Activated CD4-positive, CD25-positive, alpha-beta regulatory T cell treated with anti-CD3 and anti-CD28 coated beads, Interleukin-2, amount 50 U/mL, for 16 hours (primary cell): ENCODE measurements at places on chromosomes 6 and 20.

- peak; percentile 56 for DNase-seq
Measured at GRCh38 chr6:41424370-41425058, 89.1 kb downstream of the NCR2 start.

DNA sequence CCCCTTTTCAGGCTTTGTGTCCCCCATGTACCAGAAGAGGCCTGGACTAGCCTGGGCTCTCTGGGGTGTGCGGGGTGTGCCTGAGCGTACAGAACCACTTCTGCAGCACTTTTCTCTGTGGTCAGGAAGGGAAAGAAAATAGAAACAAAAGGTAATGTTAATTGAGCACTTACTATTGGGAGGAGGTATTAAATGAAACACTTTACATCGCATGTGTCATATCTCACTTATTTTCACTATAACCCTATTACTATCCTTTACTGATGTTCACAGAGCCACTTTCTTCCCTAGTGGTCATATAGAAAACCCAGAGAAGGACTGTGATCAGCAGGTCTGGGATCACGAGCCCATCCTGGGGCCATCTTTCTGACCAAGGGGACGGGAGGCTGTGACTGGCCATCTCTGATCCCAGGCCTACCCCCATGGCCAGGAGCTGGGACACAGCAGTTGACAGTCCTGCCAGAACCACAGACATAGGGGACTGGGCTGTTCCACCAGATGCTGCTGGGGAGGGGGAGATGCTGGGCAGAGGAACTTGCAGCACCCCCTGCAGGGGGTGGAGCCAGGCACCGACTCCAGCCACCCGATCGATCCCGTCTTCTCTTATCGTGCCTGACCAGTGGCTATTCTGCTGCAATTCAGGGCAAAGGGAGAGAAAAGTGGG is 107.6 kb downstream of the VEGFA start:
- no peak for DNase-seq

DNA sequence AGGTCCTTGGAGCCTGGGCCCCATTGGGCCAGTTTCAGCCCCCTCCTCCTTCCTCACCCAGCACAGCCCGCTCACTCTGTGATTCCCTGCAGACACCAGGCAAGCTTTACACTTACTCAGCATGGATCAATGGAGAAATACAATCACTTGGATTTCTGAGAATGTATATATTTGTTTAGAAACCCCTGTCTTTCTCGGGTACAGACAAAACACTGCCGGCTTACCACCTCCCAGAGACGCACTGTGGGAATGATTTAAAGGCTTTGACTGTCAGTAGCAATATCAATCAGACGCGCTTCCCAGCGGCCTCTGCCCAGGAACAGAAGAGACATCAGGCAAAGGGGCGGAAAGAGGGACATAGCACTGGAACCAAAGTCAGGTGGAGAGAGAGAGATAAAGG is 186.5 kb downstream of the MAFB start:
- no peak for DNase-seq

GRCh38 chr6:169803271-169803811 is 51.9 kb downstream of the ERMARD start:
- no peak for DNase-seq

DNA sequence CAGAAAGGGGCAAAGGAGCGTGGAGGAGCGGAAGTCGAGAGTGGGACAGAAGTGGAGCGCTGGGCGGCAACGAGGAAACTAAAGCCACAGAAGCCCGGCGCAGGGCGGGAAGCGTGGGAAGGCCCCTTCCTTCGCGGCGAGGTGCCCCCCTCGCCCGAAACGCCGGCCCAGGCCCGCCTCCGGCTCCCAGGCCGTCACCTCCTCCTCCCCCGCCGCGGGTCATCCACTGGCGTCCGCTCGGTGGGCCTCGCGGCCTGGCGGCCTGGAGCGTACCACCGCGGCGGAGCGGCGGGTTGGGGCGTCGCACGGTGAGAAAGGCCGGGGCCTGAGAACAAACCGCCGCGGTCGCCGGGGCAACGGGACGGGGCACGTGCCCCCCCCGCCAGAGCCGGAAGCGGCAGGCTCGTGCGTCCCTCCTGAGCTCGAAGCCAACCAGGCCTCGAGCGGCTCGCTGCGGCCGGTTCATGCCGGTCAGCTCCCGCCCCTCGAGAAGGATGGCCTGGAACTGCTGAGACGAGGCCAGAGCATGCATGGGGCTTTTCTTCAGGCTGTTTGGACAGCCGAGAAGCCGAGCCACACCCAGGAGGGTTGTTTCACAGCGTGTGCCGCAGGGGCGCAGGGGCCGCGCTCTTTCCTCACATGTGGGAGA is at the start of gene TCP11:
Gene TCP11 (minus strand): TSS at position 333 of the 649 bp plus-strand sequence. CDS start 469 bp downstream, outside the sequence.
- no peak for DNase-seq

GRCh38 chr6:89071036-89071435 is 9.5 kb upstream of the PNRC1 start:
- no peak for DNase-seq

- no peak for DNase-seq
Measured at GRCh38 chr20:288956-289692, 1.4 kb downstream of the C20orf96 start.

DNA sequence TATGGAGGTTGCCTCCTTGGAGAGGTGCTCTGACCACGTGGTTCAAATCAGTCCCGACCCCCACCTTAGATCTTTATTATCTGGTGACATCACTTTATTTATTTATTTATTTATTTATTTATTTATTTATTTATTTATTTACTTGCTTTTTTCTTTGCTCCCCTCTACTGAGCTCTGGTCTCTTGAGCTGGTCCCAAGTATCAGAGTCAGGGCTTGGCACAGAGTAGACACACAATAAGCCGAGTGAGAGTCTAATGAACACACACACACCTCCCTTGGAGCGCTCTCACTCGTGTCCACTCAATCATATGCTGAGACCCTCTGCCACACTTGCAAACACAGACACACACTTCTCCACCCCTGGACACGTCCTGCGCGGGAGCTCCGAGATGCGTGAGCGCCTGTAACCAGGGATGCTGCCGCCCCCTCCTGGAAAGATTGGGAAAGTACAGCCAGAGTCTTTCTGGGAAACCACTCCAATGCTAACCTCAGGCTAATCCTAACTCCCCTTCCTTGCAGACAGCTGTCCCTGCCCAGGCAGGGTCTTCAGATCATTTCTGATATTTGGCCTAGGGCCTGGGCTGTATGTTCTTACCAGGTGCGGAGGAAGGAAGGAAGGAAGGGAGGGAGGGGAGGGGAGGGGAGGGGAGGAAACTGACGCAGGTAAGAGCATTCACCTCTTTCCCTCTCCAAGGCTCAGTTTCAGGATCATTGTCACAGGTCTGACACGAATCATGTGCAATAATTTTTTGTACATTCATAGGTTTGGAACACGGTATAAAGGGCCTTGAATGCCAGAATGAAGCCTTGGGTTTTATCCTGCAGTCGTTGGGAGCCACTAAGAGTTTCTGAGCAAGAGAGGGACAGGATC is 70.9 kb downstream of the STK35 start:
- DNase-seq, result peak; percentile 40

DNA sequence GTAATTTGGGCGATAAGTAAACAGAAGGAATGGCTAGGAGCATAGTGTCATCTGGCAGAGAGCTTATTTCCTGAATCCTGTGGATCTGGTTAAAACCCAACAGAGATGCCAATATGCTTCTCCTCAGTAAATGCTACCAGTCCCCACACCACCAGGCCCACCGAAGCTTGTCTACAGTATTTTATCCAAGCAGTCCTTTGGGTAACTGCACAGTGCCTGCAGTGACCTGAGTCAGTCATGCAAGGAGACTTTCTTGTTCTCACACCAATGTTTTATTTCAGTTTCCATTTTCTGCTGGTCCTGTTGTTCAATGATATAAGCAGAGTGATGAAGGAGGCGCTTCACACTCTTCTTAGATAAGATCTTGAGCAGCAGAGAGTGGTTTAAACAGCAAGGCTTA is 326.3 kb downstream of the RIMS1 start:
- no peak for DNase-seq

DNA sequence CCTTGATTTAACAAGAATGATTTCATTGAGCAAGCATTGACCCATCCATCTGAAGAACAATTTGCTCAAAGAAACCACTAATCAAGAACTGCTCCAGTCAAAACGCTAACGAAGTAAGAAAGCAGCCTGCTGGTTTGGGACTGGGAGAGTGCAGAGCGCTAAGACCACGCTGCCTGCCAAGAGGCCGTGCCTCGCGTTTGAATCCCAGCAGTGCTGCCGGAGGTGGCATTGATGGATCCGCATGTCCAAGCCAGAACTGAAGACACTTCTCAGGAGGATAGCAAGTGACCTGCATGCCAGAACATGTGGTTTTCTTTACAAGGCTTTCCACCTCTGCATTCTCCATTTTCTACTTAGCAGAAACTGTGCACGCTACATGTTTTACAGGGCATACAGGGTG is 105.2 kb upstream of the FOXC1 start:
- DNase-seq, result no peak

GRCh38 chr20:1622450-1622849 is 2.6 kb upstream of the SIRPB1 start:
- DNase-seq, result no peak

DNA sequence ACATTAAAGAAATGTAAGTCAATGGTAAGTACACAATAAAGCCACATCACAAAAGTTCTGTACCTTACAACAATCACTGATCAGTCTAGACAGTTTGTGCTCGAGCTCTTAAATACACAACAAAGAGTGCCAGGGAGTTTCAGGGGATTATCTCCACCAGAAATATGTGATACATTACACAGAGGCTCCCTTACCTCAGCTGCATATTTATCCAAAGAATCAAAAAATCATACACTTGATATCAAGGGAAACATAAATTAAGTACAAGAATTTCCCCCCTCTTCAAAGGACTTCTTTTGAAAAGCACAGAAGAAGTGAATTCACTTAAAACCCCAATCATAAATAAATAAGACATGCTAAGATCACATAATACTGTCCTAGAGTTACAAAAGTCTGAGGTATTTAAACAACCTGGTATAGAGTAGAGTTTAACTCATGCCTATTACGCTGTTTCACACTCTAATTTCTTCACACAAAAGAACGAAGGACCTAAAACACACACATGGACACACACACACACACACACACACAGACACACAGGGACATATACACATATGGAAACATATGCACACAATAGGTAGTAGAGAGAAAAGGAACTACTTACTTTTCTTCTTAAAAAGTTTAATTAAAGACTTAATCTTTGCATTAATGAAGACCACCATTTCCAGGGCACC is 528 bp downstream of the NHSL1 start:
- no peak for DNase-seq

- DNase-seq, result no peak
Measured at GRCh38 chr6:141174932-141175331, 957.8 kb upstream of the GJE1 start.

DNA sequence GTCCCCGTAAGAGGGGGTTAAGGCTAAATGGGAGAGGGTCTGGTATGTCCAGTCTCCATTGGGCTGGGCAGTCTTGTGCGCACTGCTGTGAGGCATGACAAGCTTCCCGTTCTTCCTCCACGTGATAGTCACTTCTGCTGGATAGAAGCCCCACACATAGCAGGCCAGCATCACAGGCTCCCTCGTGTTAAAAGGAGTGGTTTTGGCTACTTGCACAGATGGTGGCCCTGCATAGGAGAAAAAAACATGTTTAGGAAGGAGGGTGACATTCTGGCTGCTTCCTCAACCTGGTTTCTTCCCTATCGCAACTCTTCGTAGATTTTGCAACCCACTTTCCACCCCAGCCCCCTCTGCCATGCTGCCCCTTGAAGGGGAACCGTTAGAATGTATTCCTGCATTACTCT is 3.6 kb downstream of the HLA-DMB start:
- DNase-seq, result no peak

DNA sequence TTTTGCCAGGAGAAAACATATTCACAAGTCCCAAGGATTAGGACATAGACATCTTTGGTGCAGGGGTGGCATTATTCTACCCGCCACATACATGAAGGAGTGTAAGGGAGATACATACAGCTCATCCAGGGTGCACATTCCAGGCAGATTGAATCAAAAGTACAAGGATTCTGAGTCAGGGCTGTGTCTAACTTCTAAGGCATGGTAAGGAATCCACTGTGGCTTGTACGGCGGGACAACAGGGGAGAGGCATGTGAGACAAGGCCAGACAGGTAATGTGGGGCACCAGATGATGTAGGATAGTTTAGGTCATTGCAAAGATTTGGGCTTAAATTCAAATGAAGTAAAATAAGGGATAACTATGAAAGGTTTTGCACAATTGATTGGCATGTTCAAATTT is 780.9 kb downstream of the C6orf118 start:
- no peak for DNase-seq
